ENCODE measurements at places on chromosomes 7 and 10.

- DNase-seq = no peak
These were observed 11.3 kb downstream of the COL26A1 start for GRCh38 chr7:101373812-101374614.

GRCh38 chr10:130799532-130799931, 512.0 kb downstream of the TCERG1L start:
- no peak for DNase-seq

DNA sequence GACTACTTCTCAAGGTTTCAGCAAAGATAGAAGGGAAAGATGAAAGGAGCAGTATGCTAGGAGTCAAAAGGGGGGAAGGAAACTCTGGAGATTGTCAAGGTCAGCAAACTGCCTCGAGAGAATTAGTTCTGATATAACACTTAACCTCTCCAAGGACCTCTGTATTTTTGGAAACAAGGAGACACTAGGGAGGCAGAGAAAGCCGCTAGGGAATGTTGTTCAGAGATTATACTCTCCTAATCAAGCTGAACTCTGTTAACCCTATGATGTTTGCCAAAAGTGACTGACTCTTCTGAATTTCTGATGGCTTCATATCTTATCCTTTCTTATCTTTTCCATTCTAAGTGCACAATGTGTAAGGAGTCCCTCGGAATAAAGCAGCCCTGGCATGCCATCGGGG, 27.1 kb downstream of the CREM start:
- no peak for DNase-seq

DNA sequence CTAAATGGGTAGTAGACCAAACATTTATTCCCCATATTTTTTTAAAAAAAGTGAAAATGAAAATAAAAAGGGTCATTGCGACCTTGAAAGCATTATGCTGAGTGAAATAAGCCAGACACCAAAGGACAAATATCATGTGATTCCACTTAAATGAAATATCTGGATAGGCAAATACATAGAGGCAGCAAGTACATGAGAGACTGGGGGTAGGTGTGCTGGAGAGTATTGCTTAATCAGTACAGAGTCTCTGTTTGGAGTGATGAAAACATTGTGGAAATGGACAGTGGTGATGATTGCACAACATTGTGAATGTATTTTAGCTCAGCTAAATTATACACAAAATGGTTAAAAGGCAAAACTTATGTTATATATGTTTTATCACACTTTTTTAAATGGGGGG, 169.4 kb downstream of the AKR1D1 start:
- DNase-seq = no peak

All from activated CD8-positive, alpha-beta memory T cell treated with anti-CD3 and anti-CD28 coated beads for 1 hour (primary cell).